Epithelial cell of prostate (primary cell): ENCODE measurements at places on chromosomes 7 and 10.
A peak's percentile ranks its signal among the peaks of the same experiment; 100 is the strongest.

DNA sequence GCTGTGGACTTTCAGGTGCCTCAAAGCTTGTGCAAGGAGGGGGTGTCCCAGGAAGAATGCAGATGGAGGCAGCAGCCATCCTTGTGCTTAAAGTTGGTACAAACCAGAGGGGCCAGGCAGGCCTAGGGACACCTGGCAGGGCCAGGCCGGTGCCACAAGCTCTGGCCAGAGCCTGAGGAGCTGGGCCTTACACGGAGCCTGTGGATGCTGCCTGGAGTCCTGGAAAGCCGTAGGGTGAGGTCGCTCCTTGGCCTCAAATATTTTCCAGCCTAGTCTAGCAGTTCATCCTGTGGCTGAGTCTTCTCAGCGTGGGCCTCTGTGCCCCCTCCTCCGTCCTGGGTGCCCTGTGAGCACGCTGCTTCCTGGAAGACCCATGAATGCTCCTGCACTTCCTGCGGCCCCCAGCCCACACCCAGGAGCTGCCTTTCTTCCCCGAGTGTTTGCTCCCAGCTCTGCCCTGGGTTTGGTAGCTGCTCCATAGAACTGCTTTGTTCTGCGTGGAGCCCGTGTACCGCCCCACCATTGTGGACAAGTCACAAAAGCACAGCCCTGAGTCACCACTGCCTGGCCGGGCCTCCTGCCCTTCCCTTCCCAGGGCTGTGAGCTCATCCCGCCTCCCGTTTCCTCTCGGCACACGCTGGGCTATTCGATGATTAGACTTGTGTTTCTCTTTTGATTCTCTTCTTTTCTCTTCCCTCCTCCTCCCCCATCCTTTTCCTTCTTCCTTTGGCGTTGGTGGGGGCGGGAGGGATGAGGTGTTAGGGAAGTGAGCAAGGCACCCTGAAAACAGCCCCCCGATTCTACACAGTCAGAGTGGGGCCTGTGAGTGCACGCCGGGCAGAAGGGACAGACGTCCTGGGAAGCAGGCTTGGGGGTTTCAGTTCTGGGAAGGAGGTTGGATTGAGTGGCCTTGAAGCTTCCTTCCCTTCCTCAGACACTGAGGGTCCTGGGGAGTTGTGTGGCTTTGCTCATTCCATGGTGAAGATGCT is 73.2 kb upstream of the SHH start:
- DNase-seq = peak; percentile 8

- no peak for DNase-seq
Observed at GRCh38 chr10:94223702-94224370, 138.9 kb downstream of the NOC3L start.

- no peak for DNase-seq
Observed at GRCh38 chr10:31319602-31320549, 860 bp downstream of the ZEB1 start.

DNA sequence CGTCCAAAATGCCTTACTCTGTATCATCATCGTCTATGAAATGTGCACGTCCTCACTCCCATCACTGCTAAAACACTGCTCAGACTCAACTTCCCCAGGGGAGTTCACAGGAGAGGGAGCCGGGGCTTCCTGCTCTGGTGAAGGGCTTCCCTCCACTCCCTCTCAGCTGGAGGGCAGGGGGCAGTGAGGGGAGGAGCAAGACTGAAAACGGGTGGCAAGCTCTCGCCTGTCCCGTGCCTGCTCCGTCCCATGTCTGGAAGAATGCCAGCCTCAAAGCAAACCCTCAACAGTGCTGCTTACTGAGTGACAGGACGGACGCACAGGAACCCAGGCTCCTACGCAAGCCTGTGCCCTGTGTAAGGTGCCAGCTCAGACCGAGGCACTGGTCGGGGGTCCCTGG is 25.1 kb downstream of the PRKAG2 start:
- DNase-seq = no peak

DNA sequence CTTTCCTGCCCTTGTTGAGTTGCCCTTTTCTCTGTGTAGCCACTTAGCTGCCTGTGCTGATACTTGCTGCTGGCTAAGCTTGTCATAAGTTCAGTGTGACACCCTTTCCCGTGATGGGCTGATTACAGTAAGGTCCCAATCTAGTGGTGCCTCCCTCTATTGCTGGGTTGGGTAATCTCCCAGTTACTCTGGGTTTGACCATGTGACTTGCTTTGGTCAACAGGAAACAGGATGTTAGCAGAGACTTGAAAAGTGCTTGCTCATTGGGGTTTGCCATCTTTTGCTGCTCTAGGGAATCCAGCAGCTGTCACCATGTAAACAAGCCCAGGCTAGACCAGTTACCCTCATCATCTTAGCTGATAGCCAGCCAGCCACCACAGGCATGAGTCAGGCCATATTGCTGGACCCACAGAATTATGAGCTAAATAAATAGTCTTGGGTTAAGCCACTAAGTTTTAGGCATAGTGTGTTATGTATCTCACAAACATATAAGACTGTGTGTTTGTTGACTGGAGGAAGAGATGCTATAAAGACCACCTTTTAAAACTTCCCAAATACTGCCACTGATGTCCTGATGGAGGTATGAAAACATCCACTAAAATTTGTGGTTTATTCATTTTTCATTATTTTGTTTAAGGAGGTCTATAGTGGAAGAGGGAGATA is 4.0 kb upstream of the LEP start:
- DNase-seq = peak; percentile 98

DNA sequence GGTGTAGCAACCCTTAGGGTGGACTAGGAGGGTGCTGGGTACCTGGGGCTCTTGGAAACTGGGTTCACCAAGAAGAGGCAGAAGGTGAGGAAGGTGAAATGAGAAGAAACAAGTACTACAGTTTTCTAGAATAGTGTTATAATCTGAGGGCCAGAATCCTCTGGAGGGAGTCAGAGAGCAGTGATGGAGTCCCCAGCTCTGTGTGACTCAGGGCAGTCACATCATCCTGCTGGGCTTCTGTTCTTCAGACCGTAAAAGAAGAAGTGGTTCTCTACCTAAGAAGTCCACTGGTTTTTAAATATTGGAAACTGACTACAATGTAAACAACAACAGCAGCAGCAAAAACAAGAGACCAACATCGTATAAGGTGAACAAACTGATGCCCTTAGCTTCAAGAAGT is 197.3 kb downstream of the PRPF18 start:
- DNase-seq = no peak

- peak; percentile 39 for DNase-seq
Observed at GRCh38 chr7:1961701-1962276, 271.0 kb downstream of the MAD1L1 start.

- no peak for DNase-seq
Observed at GRCh38 chr10:106705681-106706100, 458.8 kb downstream of the SORCS1 start.

DNA sequence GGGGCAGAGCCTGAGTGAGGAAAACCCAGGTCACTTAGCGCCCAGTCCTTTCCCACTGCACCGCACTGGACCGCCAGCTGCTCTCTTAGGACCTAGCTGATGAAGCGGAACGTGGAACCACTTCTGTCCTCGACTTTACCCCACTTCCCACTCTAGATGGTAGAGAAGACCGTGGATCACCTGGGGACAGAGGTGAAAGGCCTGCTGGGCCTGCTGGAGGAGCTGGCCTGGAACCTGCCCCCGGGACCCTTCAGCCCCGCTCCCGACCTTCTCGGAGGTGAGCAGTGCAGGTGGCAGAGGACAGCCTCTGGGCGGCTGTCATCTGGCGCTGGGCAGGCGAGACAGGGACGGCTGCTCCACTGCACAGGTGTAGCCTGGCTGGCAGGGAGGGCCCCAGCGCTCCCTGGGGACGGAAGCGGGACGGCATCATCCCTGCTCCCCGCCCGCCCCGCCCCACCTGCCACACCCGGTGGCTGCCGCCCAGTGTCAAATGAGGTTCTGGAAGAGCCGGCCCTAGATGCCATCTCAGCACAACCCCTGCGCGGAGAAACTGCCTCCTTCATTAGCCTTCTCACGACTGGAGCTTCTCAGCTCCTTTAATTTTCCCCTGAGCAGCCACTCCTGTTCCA is 11.7 kb downstream of the PLAC9 start:
- no peak for DNase-seq

DNA sequence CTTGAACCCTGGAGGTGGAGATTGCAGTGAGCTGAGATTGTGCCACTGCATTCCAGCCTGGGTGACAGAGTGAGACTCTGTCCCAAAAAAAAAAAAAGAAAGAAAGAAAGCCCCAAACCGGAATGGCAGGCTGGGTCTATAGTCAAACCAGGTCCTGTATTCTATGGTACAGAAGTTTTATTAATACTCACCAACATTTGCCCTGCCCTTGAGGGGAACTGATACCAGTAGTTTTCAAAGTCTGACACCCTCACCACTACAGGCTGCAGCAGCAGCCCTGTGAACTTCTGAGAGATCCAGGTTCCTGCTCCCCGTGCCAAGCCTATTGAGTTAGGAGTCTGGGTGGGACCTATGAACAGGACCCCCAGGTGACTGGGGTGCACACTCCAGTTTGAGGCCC is 80.6 kb downstream of the RGS10 start:
- no peak for DNase-seq

DNA sequence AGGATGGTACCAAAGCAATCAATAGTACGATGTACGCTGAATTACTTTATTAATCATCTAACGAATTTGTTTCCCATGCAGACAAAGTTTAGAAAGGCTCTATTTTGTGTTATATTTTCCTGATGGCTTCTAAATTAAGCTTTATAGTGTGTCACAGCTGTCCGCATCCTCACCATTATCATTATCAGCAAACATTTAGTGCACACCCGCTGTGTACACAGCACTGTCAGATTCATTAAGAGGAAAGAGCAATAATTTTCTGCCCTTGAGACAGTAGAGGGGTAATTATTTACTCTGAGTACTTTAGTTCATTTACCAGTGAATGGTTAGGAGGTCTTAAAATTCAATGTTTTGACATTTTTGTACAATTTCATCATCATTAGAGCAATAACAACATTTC is 233.3 kb upstream of the PTPRZ1 start:
- no peak for DNase-seq

DNA sequence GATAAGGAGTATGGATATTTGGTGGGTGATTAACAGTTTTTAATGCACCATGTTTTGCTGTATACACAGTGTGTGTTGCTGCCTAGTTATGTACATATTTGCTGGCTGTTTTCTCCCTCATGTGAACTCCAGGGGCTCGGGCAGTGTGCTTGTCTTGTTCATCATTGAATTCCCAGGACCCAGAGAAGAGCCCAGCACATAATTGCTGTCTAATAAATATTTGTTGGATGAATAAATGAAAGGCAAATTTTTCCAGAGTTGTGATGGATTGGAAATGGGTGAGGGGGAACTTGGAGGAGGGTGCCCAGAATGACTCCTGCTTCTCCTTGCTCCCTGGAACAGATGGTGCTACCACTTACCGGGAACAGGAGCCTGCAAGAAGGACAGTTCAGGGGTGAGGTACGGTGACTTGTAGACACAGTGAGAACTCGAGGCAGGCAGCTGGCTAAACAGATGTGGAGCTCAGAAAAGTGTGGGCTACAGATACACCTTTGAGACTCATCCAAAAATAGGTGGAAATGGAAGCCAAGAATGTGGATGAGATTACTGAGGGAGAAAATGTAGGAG is 586.8 kb upstream of the MGMT start:
- DNase-seq = no peak

GRCh38 chr10:73044378-73045285 is 52.0 kb downstream of the P4HA1 start:
- peak; percentile 71 for DNase-seq

DNA sequence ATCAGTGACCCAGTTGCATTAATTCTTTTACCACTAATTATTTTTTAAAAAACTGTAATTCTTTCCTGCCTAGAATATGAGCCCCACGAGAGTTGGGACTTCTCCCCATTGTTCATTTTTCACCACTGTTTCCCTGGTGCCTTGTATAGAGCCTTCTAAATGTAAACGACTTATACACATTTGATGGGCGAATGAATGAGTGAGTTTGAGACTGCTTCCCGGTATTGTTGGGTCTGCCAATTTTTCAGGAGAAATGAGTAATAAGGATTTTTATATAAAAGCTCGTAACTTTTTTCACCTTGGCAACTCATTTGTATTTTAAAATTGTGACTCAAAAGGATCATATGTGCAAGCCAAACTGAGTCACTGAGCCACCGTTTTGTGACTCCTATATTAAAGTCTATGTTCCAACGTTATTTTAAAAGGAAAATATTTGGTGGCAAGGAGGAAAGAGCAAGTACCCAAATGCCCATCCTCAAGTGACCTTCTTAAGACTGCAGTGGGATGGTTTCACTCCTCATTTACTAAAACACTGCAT is 621.3 kb downstream of the KCNMA1 start:
- no peak for DNase-seq

DNA sequence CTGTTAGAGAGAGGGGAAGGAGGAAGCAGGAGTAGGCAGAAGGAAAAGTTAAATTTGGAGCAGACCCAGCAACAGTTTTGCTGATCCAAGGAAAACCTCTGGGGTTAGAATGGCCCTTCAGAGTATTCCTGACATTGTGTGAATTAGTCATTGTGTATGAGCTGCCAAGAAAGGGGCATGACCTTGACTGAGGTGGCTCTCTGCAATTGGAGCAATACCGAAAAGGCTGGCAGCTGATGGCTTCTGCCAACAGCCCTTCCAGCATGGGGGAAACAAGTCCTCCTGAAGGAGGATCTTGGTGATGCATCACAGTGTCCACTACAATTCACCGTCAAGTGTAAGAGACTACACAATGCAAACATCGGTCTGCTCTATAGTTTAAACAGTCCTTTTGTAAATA is 20.6 kb upstream of the WASL start:
- peak; percentile 58 for DNase-seq

DNA sequence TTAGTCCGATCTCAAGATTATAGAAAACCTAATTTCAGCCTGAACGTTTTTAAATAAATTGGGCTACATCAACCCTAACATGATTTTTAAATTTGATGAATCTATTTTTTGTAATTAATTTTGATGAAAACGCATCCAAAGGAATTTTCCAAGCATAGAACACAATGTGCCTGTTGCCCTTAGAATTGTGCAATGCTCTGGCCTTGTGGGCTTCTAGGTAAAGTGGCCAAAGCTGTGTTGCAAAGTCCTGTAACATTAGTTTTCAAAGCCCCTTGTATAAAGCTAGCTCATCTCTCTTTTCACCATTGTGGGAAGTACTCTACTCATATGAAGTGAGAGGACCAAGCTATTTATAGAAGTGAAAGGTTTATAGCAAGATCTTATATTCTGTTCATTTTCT is 138.4 kb upstream of the PRPS1L1 start:
- DNase-seq = no peak

- DNase-seq = no peak
Observed at GRCh38 chr7:140230861-140231770, 54.3 kb upstream of the KDM7A start.

- DNase-seq = no peak
Observed at GRCh38 chr10:132322586-132323048, 9.4 kb upstream of the LRRC27 start.

- DNase-seq = no peak
Observed at GRCh38 chr7:26880852-26881251, 16.5 kb upstream of the SKAP2 start.

- DNase-seq = no peak
Observed at GRCh38 chr10:28503114-28503513, 29.8 kb upstream of the WAC start.
